ENCODE measurements at places on chromosomes 6 and 20.
A peak's percentile ranks its signal among the peaks of the same experiment; 100 is the strongest.

DNA sequence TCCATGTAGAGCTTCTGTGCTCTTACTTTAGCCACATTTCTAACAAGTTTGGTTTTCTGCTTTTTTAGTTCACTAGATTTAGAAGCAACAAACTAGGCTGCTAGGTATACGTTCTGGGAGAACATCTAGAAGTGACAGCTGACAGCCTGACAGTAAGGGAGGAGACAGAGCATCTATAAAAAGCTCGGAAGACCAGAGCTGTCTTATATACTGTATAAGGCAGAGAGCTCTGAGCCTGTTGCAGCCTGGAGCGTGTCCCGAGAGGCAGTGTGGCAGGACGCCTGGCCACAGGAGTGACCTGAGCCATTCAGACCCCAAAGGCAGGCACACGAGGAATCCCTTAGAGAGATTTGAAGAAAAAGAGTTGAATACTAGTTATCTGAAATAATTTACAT, 24.6 kb downstream of the PPP1R14C start:
- no peak for DNase-seq

- no peak for DNase-seq
These were observed 20.2 kb downstream of the MCUR1 start for GRCh38 chr6:13794184-13794583.

DNA sequence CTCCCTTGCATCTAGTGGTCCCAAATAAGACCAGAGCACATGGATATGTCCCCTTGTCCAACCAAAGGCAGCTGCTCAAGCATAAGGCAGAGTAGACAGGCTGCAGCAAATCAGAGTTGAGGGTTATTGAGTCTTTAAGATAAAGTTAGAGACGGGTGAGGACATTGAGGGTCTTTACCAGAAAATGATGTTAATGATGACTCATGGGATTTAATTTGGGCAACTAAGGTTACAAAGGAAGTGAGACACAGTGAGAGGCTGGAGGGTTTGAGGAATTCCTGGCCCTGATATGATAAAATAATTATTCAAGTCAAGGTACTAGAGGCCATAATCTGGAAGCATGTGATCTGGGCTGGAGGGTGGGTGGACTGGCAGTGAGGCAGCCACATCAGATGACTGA, 133.6 kb downstream of the ALDH8A1 start:
- no peak for DNase-seq

DNA sequence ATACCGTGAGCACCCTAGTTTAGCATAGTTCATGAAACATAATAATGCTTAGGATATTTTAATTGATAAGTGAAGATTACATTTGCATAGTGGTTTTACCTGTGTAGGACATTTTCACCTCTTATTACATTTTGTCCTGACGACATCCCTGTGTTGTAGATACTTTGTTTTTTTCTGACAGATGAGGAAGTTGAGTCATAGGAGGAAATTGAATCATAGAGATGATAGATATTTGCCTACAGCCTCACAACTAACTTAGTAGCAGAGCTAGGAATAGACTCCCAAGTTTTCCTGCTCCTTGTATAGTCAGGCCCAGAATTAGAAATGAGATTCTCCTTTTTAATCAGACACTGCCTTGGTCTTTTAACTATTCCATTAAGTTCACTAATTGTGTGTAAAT, 100.5 kb upstream of the SUPT3H start:
- DNase-seq: no peak

DNA sequence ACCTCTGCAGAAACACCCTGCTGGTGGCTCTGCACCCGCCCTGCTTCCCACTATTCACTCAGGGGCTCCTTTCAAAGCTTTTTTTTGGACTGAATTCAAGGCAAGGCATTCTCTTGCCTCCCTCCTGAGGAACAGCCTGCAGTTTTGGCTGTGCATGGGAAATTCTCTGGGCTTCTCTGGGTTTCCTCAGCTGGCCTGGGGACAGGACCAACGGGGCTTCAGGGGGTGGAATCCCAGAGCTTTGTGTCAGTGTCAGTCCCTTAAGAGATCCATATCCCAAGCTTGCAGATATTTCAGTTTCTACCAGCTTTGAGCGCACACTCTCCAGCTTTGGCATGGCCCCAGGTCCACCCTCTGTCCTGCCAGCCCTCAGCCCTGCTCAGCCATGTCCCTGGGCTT, 2.0 kb downstream of the SCRT2 start:
- DNase-seq: no peak

DNA sequence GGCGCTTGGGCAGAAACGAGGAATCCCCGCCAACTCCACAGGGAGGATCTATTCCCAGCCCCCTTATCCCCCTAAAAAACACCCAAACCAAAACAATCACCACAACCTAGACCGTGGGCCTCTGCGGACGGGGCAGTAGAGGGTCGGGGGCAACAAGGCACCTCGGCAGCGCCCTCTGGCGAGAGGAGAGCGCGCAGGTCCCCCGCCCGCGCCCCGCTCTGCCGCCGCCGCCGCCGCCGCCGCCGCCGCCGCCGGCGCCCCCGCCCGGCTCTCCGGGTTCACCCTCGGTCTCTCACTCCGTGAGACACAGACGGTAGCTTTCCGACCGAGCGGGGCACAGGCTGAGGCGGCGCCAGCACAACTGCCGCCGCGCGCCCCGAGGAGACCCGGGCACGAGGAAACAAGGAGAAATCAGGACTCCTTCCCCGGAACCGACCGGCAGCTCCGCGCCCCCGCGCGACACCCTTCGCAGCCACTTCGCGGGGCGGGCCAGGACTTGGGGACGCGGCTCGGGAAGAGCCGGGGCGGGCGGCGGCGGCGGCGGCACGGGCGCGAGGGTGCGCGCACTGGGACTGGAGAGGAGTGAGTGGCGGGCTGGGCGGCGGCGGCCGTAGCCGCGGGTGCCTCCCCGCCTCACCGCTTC, at the start of gene SLC35F1:
Gene SLC35F1, plus strand, starts transcription at position 307 of the 643 bp plus-strand sequence.
- DNase-seq: peak; percentile 47

DNA sequence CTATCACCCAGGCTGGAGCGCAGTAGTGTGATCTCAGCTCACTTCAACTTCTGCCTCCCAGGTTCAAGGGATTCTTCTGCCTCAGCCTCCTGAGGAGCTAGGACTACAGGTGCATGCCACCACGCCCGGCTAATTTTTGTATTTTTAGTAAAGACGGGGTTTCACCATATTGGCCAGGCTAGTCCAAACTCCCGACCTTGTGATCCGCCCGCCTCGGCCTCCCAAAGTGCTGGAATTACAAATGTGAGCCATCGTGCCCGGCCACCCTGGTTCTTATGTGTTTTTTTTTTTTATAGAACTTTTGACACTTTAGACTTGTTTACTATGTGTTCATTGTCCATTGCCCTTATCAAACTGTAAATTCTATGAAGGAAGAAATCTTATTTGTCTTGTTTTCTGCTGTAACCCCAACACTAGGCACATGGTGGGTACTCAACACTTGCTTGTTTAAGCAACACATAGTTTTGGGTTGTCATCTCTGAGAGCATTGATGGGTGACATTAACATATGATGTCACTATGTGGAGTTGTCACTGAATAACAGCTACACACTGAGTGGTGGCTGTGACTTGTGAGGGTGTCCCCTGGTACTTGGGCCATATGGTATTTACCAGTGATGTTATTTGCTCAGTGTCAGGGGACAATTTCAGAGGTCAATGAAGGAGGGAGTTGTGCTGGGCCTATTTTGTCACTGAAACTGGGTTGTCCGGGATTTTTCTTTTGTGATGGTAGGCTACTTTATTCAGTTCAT, 1.5 kb upstream of the PXMP4 start:
- no peak for DNase-seq

DNA sequence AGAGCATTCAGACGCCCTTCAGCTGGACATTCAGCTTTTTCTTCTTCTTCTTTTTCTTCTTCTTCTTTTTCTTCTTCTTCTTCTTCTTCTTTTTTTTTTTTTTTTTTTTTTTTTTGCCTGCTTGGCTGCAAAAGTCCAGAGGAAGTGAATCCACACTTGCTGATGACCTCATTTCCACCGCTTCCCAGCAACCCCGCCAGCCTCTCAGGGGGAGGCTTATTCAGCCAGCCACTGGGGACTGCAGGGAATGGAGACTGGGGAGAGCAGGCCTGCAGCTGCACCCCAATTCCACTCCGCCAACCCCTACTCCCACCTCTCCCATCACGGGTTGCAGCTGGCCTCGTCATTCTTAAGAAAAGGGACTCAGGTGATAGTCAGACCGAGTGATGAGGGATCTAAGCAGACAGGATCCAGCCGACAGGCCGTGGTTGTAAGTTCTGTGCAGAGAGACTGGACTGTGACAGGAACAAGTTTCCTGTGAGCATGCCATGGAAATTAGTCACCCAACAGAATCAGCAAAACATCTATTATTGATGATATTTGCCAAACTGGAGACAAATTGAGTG, 59.0 kb upstream of the QKI start:
- DNase-seq: no peak

DNA sequence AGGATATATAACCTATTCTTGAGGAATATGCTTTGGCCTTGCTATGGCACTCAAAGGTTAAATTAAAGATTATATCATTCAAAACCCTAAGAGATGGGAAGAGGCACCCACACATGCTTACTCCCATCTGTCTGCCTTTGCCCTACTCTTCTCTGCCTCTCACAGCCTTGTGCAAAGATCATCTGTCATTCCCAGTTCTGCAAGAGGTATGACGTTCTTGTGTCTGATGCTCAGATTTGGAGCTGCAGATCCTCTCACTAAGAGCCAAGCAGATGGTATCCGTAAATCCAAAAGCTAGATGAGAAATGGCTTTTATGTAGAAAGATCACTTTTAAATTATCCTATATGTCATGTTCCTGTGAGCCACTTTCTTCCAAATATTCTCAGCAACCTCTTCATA, 112.0 kb downstream of the GPR63 start:
- DNase-seq: no peak

DNA sequence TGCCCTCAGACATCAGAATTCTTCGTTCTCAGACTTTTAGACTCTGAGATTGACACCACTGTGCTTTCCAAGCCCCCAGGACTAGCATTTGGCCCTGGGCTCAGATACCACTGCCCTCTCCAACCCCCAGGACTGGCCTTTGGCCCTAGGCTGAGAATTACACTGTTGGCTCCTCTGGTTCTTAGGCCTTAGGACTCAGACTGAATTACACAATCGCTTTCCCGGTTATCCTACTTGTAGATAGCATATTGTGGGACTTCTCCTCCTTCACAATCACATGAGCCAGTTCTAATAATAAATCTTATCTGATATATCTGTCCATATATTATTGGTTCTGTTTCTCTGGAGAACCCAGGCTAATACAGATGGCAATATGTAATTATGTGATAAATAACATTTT, 1725.5 kb downstream of the GRIK2 start:
- DNase-seq: no peak

DNA sequence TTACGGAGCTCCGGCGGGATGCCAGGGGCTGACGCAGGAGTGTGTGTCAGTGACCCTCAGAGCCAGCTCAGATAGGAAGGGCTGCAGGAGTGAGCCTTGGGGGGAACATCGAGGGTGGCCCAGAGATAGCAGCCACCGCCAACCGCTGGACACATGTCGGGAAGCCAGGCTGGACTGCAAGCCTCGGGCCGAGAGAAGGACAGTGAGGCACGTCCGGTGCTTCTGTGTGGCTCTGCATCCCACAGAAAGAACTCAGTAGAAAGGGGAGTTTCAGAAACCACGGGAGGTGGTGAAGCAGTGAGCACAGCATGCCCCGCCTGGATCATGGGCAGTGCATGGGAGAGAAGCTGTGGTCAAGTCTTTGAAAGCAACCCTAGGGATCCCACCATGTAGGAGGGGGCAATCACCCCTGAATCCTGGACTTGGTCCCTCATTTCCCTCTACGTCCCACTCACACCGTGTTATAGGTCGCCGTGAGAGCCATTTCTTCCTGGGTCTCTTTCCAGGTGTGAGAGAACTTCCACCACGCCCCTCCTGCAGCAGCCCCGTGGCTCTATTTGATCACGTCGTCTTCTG, 383.7 kb upstream of the CDH4 start:
- DNase-seq: no peak

DNA sequence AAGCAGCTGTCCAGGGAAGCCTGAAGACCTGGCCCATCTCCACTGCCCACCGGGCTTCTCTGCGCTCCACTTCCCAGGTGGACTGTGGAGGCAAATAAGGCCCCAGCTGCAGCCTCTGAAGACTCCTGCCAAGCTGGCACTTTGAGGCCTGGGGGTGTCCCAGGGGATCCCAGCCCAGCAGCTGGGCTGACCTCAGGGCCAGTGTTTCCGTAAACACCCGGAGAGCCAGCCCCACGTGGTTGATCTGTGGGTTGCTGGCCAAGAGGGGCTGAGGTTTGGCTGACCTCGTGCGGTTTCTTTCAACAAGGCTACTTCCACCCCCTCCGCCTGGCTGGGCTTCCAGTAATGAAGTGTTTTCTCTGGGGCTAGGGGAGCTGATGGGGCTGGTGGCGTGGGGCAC, 12.4 kb upstream of the CCN5 start:
- DNase-seq: no peak

GRCh38 chr6:170229396-170229795, 61.5 kb downstream of the DLL1 start:
- DNase-seq: no peak

- no peak for DNase-seq
These were observed 675 bp downstream of the DSTN start for GRCh38 chr20:17570347-17571152.

DNA sequence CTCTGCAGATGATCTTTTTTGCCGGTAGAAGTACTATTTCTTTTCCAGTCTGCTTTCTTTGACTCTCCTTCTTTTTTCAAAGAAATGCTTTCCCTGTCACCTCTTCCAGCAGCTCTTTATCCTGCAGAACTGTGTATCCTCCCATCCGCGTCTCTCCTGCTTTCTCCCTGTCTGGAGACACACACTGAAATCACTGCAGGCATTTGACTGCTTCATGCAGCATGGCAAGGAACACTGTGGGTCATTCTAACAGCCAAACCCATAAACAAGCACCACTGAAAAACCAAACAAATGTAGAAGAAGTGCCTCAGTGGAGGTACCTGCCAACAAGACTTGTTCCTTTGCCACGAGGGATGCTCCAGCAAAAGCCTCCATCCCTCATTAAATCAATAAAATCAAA, 403.7 kb upstream of the CITED2 start:
- DNase-seq: no peak

GRCh38 chr20:49276961-49277785, 684 bp downstream of the ZNFX1 start:
- peak; percentile 55 for DNase-seq

GRCh38 chr6:158629367-158630221, 14.9 kb downstream of the DYNLT1 start:
- DNase-seq: peak; percentile 30

- DNase-seq: no peak
These were observed 165.6 kb downstream of the KCNQ5 start for GRCh38 chr6:72787391-72788031.

Data from stimulated activated CD4-positive, alpha-beta T cell treated with anti-CD3 and anti-CD28 coated beads, Interleukin-4, amount 100 ng/mL, for 1 hour (primary cell).